Ureter (tissue), 1 donor: ENCODE measurements at places on chromosomes 11 and 22.

DNA sequence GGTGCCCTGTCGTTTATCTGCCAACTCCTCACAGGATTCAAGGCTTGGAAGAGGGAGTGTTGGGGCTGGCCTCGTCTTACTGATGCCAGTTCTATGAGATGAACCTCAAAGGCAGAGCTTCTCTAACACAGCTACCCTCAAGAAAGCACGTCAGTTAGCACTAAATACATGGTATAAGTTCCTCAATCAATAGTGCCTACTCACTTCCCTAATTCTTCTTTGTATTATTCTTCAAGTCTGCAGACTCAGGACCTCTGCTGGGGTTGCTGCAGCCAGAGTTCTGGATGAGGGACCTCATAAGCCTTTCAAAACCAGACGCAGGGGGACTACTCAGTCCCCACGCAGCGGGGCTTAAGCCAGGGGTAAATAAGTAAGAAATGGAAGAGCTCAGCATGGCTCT is 118.3 kb downstream of the VPREB1 start:
- no peak for DNase-seq

DNA sequence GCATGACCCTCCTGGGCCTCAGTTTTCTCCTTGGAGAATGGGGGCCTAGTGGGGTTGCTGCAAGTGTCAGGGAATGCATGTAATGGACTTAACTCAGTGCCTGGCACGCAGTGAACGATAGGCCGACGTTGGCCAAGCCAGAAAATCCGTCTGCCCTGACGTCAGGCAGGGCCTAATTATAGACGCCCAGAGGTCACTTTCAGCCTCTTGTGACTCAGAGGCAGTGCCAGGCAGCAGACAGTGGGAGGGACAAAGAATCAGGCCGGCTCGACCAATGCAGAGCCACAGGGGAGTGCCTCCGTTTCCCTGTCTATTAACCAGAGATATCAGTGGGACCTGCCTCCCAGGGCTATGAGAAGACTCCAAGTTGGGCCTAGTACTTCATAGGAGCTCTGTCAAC is 115.0 kb downstream of the MN1 start:
- DNase-seq: peak; percentile 77

- peak; percentile 62 for DNase-seq
Measured at GRCh38 chr11:88292171-88292843, 45.2 kb downstream of the CTSC start.

DNA sequence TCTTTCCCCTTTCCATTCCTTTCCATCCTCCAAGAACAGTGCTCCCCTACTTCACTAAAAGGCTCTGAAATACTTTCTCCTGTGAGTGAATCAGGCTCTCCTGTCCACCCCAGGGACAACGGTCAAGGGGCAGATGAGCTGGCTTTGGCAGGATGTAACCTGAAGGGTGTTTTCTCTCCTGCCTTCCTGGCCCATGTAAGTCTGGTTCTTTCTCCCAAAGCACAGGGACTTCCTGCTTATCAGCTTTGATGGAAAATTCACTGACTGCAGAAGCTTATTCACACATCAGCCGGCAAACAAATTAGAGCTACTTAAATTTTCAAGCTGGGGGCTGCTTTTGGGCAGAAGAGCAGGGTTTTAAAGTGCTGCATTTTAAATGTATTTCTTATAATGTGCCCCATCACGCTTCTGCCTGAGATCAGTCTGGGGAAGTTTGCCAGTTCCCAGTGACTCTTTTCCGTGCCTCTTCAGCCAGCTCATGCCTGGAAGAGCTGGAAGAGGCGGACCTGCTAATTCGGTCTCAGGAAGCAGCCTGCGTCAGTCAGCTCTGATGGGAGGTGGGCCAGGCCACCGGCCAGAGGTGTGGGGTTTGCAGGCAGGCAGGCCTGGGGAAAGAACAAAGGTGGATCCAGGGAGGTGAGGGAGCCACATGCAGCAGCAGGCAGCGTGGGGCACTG is 140.4 kb upstream of the TBCEL start:
- no peak for DNase-seq

GRCh38 chr11:19698493-19699292 is 13.9 kb upstream of the NAV2 start:
- no peak for DNase-seq
